ENCODE measurements at places on chromosomes 2 and 18.

- DNase-seq: no peak
Observed at GRCh38 chr18:76056471-76057110, 438.5 kb downstream of the ZNF516 start.

- no peak for DNase-seq
Observed at GRCh38 chr2:201419986-201420385, 31.3 kb downstream of the TRAK2 start.

DNA sequence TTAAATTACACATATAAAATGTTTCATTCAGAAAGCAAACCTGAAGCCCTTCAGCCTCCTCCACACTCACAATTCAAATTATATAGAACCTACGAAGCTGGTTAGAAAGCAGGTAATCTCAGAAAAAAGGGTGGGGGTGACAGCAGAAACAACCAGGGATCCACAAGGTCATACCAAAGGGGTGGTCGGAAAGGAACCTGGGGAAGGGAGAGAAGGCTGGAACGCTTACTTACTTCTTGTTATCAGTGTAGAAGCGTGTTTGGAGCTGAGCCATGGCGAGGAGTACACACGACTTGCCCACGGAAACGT lies 316 bp downstream of the WDR12 start:
- no peak for DNase-seq

GRCh38 chr2:222756951-222757650 lies 85.6 kb downstream of the MOGAT1 start:
- DNase-seq: no peak

DNA sequence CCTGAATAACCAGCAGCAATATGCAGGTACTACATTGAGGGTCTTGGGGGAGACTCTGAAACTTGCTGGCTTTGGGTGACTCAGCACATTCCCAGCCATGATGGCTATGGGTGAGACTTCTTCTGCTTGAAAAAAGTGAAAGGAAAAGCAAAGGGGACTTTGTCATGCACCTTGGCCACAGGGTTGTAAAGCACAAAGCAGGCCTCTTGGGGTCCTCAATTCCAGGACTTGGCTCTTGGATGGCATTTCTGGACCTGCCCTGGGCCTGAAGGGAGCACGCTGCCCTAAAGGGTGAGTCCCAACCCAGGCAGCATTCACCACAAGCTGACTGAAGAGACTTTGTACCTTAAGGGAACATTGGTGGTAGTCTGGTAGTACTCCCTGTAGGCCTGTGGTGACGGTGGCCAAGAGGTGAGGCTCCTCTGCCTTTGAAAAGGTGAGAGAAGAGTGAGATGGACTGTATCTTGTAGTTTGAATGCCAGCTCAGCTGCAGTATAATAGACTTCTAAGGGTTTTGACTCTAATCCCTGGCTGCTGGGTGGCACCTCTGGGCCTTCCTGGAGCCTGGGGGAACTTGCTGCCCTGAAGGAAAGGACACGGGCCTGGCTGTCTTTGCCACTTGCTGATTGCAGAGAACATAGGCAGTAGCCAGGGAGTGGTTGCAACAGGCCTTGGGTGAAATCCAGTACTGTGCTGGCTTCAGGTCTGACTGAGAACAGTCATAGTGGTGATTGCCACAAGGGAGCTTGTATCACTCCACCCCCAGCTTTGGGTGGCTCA lies 36.5 kb upstream of the CYTIP start:
- peak; percentile 62 for DNase-seq

- DNase-seq: no peak
Observed at GRCh38 chr18:22841840-22842239, 91.3 kb upstream of the RBBP8 start.

- DNase-seq: no peak
Observed at GRCh38 chr2:71928734-71929481, 218.8 kb downstream of the CYP26B1 start.

DNA sequence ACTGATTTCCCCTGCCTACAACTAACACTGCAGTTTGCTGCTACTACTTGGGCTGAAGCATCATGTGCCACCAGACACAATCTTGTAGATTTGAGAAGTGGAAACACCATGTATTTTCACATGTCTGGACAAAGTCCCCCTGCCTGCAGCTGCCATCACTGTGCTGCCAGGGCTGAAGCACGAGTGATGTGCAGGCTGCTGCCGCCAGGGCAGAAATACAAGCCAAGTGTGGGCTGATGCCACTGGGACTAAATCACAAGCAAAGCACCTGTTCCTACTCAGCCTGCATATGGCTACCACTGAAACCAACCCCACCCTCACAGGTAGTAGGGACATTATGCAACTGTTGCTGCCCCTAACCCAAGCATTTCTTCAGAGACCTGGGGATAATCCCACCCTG lies 179.5 kb upstream of the SLC35G4 start:
- no peak for DNase-seq

DNA sequence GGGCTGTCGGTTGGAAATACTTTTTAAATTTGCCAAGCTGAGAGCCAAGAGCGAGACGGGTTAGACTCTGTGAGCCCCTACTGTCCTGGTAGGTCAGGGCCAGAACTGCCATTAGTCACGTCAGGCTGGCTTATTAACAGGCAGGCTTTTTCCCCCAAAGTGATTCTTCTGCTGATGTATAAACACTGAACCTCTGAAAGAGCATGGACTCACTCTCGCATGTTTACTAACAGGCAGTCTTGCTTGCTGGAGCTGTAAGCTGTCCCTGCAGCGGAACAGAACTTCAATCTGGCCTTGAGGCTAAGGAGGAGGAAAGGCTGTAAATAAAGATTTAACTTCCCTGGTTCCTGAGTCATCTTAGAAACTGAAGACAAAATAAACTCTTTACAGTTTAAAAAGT lies 288.4 kb downstream of the PIEZO2 start:
- no peak for DNase-seq

GRCh38 chr18:25284281-25284680 lies 67.7 kb downstream of the ZNF521 start:
- DNase-seq: no peak

DNA sequence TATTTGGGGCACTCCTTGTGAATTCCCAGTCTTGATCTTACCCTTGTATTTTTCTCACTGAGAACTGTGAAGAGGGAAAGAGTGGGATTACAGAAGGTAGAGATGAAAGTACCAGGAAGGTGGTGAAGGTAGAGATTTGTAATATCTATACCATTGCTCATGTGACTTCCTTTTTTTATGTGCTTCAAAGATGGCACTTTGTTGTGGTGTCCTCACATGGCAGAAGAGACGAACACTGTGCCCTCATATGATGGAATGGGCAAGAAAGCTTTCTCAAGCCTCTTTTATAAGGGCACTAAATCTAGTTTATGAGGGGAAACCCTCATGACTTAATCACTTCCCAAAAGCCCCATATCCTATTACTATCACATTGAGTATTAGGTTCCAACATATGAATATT lies 28.9 kb upstream of the PPM1B start:
- DNase-seq: no peak

GRCh38 chr2:53575721-53576124 lies 191.9 kb upstream of the CHAC2 start:
- DNase-seq: no peak

GRCh38 chr2:43240766-43241150 lies 14.4 kb upstream of the ZFP36L2 start:
- no peak for DNase-seq

DNA sequence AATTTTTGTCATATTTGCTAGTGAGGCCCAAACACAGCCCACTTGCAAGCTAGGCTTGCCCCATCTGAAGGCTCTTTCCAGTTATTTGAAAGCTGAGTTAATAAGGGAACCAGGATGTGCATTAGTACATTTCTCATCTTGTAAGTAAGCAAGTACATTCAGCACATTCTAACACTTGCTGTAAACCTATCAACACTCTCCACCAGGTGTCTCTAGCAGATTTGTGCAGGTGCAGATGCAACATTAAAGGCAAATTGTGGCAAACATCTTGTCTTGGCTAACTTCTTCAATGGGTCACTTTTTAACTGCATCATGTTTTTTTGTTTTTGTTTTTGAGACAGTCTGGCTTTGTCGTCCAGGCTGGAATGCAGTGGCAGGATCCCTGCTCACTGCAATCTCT lies 25.3 kb upstream of the MFSD6 start:
- peak; percentile 32 for DNase-seq

GRCh38 chr2:96344011-96344410 lies 8.4 kb downstream of the NCAPH start:
- DNase-seq: peak; percentile 19

DNA sequence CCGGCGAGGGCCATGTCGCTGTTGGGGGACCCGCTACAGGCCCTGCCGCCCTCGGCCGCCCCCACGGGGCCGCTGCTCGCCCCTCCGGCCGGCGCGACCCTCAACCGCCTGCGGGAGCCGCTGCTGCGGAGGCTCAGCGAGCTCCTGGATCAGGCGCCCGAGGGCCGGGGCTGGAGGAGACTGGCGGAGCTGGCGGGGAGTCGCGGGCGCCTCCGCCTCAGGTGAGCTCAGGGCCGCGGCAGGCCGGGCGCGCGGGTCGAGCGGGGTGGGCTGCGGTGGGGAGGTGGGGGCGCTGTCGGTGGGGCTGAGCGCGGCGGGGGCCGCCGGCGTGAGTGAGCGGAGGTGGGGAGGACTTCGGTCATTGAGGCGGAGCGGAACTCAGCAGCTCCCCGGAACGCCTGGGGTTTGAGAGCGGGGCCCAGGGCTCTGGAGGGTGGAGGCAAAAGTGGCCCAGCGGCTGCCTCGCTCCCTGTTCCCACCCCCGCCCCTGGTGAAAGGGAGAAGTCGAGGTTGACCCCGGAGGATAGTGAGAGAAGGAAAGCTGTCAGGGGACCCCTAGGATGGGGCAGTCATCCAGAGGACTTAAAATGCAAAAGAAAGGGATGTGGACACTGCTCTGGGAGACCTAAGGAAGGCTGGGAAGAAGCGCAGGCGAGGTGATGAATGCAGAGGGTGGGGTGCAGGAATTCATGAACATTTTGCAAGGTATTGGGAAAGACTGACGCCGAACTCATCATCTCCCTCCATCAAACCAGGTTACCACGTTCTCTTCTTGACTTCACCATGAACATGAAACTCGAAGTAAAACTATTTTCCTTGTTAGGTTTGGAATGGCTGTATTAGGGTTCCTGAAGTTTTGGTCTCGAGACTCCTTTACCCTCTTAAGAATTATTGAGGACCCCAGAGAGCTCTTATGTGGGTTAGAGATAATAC lies 633 bp downstream of the MALT1 start:
- no peak for DNase-seq

GRCh38 chr2:188235364-188235763 lies 56.3 kb upstream of the GULP1 start:
- DNase-seq: peak; percentile 0
